ENCODE measurements at places on chromosomes 4 and X. TPM values are rescaled to one million over a fixed set of nuclear protein-coding genes. Genes with fewer than 3 reads are reported as not detected.
A peak's percentile ranks its signal among the peaks of the same experiment; 100 is the strongest.

The VEGFD gene
- 0.10 TPM for total RNA-seq

The TRAPPC2 gene
- 21.0 TPM for total RNA-seq

DNA sequence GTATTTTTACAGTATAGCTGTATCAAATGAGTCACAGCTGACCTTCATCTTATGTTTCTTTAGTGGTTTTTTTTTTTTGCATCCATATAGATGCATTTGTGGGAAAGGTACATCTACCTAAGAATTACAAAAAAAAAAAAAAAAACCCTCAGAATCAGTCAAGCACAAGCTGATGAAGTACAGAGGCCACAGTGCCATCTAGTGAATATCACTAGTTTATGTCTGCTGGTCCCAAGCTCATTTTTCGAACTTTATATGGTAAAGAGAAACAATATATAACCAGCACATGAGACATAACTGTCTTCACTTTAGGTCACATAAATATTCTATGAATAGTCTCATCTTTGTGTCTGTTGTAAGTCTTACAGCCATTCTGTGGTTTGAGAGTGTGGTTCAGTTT, 220.1 kb downstream of the DLG3 start:
- DNase-seq: no peak

- DNase-seq: no peak
Measured at GRCh38 chrX:65508851-65509250, 25.7 kb downstream of the LAS1L start.

DNA sequence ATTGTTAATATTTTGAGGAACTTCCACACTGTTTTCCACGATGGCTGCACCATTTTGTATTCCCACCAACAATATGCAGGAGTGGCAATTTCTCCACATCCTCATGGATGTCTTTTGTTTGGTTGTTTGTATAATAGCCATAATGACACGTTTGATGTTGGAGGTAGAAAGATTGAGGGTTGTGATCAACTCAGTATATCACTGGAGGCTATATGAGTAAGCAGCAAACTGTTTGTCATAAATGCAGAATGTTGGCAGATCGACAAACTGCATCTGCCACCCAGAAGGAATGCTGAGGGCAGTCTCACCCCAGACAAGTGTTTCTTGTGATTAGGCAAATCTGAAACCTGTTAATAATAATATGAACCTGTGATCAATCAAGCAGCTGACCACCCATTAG, 243.9 kb upstream of the WDFY3 start:
- DNase-seq: no peak

- DNase-seq: peak; percentile 16
Measured at GRCh38 chrX:2820136-2820771, 8.5 kb upstream of the GYG2 start.

GRCh38 chr4:40721730-40722171, 28.0 kb upstream of the NSUN7 start:
- no peak for DNase-seq

DNA sequence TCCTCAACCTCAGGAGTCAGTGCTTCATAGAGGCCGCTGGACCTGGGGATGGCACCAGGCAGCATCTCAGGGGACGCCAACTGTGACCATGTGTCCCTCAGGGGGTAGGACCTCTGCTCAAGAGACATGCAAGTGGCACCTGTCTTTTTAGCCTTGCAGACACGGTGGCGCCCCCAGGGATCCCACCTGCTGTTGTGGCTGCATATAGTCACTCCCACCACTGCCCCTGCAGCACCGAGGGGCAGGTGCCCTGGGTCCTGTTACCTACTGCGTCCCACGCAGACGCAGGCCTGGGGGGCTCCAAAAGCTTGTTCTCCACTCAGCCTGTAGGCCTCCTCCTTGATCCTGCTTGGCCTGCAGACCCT, 2.5 kb downstream of the MYL5 start:
- DNase-seq: no peak

GRCh38 chrX:17621566-17622270, 115.6 kb upstream of the SCML1 start:
- no peak for DNase-seq

- DNase-seq: no peak
Measured at GRCh38 chr4:105329081-105329480, 144.8 kb downstream of the PPA2 start.

DNA sequence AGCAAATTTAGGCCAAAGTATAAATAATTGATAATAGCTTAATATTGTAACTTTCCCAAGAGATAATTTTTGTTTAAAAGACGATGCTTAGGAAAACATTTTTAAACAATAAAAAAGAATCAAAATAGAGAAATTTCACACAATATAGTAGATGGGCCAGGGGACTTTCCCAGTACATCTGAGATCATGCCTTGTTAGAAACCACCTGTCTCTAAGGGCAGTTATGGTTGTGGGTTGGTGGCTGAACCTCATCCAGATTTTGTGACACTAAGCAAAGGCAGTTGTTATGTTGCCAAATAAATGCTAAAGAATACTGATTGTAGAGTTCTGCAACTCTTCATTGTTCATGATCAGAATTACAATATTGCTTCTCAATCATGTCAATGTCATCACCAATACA, 270.6 kb downstream of the BANK1 start:
- DNase-seq: no peak

DNA sequence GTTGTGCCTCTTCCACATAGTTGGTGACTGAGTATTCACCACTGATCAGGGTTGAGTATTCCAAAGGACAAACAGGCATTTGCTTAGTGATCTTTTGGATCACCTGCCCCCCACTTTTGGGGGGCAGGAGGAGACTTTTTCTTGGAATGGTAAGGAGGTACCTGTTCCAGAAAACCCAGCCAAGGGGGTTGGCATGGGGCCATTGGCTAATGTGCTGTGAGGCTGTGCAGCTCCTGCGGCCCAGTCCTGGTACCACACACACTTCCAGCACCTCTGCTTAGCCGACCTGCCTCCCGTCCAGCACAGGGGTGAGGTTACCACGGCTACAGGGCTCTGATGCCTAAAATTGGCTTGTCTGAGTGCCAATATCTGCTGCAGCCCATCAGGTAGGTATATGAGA, 40.1 kb upstream of the MGST2 start:
- DNase-seq: no peak

DNA sequence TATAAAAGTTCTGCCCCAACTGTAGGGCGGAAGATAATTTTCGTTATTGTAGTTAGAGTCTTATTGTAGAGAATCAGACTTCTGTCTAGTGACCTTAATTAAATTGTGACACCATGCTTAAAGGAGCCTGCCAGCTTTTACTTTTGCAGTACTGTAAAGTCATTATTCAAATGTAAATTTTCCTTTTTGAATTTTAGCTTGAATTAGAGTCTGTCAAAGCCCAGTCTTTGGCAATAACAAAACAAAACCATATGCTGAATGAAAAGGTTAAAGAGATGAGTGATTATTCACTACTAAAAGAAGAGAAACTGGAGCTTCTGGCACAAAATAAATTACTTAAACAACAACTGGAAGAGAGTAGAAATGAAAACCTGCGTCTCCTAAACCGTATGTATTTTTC, 21.8 kb downstream of the OFD1 start:
- no peak for DNase-seq

DNA sequence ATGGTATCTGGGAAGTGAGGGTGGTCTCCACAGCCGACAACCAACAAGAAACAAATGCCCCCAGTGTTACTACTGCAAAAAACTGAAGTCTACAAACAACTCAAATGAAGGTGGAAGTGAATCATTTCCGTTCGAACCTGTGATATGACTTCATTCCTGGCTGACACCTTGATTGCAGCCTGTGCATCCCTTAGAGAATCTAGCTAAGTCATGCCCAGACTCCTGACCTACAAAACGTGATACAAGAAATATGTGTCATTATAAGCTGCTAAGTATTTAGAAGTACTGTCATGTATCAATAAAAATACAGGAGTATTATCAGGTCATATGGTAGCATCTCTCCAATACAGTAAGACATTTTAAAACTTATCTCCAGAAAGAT, 959.7 kb upstream of the LCORL start:
- no peak for DNase-seq

- peak; percentile 28 for DNase-seq
Measured at GRCh38 chr4:24686866-24687692, 102.7 kb upstream of the DHX15 start.

DNA sequence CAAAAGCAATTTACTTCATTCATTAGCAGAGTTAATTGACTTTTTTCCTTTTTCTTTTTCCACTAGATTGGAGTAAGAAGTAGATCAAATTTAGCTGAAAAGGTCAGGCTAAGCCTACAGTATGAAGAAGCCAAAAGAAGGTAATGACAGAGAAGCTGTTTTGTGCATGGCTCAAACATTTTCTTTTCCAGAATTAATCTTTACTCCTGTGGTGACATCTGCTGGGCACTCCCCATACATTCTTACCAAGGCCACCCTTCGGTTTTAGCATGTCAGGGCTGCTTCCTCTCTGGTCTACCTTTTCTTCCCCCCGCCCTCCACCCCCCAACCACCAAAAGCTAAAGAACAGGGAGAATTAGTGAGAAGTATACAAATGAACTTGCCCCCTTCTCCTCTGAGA, 70.2 kb downstream of the CLDN22 start:
- DNase-seq: no peak

DNA sequence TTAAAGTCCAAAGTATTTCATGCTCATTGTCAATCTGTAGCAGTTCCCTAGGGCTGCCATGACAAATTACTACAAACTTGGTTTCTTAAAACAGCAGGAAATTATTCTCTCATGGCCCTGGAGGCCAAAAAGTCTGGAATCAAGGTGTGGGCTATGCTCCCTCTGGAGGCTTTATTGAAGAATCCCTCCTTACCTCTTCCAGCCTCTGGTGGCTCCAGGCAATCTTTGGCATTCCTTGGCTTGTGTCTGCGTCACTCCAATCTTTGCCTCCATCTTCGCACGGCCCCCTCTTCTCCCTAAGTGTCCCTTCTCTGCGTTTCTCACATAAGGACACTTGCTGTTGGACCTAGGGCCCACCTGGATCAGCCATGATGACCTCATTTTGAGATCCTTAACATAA, 170.4 kb downstream of the SMIM20 start:
- no peak for DNase-seq

- no peak for DNase-seq
Measured at GRCh38 chr4:140427919-140428471, 547 bp upstream of the CLGN start.

DNA sequence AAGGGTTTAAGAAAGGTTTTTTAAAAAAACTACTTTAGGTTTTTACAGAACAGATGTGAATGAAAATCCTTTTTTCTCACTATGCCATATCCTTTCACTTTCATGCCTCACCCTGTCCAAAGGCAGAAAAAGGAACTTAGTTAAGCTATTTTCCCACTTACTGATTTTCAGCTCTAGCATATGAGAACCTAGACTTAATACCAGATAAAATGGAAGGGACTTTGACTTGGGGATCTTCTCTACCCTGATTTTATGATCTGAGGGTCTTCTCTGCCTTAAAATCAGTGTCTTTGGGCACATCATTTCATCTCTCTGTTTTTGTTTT, 42.4 kb downstream of the FNIP2 start:
- no peak for DNase-seq

GRCh38 chr4:18105030-18106011, 83.8 kb upstream of the LCORL start:
- DNase-seq: no peak

DNA sequence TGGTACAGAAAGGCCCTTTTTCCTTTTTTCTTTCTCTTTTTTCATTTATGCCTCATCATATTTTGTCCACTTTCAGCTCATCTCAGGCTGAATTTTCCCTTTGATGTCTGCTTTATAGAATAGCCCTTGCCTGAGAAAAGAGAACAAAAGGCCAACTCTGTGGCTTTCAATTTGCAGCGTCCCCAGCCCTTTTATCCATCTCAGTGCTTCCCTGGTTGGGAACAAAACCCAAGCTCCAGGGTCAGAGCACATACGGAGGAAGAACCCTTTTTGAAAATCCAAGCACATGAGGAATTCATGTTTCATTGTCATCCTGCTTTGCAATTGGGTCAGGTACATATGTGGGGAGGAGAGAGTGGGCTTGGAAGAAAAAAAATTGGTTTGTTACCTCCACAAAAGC, 47.5 kb downstream of the TMEM164 start:
- DNase-seq: no peak

DNA sequence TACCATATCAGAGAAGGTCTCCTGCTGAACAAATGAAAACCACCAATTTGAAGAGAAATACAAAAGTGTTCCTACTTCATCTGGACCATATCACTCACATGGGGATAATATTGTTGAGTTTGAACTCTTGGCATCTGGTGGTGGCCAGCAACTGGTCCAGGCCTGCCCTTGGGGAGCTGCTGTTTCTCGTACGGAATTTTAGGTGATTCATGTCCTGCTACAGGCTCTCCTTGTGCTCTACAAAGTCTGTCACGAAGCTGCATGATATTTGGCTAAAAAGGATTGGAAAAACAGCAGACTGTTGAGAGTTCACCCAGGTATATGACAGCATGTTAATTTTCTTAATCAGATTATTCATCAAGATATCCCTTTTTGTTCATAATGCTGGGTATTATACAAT, 42.2 kb downstream of the SEC31A start:
- no peak for DNase-seq

All from activated CD4-positive, alpha-beta memory T cell treated with anti-CD3 and anti-CD28 coated beads, Interleukin-2, amount 10 ng/mL, durations not matched to agents 7 days and 5 days (primary cell).